Aorta (tissue), 5 donors: ENCODE measurements at places on chromosomes 5 and 9. TPM values are rescaled to one million over a fixed set of nuclear protein-coding genes. Genes with fewer than 3 reads are reported as not detected.

GRCh38 chr9:72574156-72574810 is 52.9 kb downstream of the TMC1 start:
- H3K4me1 ChIP-seq, result peaks cover 5% of the 10 kb centered on the region
- H3K27ac ChIP-seq, result no peak overlapping the region
- DNase-seq, result no peak
- no peak overlapping the region for H3K4me3 ChIP-seq

DNA sequence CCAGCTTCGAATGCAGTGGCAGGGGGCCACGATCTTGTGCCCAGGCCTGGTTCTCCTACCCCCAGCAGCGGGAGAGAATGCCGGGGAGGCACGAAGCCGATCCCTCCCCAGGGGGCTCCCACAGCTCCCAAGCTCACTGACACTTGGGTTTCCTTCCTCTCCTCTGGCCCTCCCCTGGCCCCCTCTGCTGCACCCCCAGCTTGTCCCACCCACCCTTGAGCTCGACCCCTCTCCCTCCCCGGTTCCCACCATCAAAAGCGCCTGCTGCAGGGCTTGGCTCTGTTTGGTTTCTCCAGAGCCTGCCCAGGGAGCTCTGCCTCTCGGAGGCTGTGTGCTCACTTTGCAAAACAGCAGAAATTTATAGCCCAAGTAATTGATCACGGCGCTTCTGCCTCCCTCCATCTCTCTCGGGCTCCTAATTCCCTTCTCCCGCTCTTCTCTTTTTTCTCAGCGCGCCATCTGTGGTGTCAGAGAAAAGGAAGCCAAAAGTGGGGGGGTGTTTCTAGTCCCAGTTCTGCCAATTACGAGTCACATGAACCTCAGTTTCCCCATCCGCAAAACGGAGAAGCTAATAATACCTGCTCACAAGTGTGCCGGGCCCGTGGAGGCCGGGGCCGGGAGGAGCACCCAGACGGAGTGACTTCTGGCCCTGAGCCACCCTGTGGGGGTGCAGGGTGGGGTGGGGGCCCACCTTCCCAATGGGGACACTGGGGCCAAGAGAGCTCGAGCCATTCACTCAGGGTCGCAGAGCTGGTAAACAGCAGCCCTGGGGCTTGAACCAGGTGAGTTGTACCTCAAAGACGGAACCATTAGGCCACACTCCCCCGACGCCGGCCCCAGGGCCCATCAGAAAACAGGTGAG is 141.2 kb upstream of the IER5L start:
- no peaks in the 10 kb centered on the region for H3K27me3 ChIP-seq
- no peaks in the 10 kb centered on the region for H3K36me3 ChIP-seq
- no peaks in the 10 kb centered on the region for H3K4me1 ChIP-seq
- no peak overlapping the region for H3K27ac ChIP-seq

DNA sequence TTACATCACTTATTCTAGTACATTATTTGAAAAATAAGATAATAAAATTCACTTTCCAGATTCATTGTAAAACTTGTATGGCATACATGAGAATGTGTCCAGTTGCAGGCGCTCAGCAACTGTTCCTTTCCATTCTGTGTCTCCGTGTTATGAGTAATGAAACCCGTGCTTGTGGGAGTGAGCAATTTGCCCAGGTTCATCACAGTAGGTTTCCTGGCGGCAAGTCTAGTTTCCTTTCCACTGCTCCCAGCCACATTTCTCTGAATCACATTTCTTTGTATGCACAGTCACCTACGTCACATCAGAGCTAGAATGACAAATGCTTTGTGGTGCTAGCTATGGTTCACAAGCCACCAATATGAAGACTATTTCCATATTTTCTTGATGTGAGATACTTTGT is 39.9 kb downstream of the MOCS2 start:
- H3K4me3 ChIP-seq, result no peak overlapping the region
- H3K4me1 ChIP-seq, result no peaks in the 10 kb centered on the region
- H3K27ac ChIP-seq, result no peak overlapping the region
- no peaks in the 10 kb centered on the region for H3K27me3 ChIP-seq

DNA sequence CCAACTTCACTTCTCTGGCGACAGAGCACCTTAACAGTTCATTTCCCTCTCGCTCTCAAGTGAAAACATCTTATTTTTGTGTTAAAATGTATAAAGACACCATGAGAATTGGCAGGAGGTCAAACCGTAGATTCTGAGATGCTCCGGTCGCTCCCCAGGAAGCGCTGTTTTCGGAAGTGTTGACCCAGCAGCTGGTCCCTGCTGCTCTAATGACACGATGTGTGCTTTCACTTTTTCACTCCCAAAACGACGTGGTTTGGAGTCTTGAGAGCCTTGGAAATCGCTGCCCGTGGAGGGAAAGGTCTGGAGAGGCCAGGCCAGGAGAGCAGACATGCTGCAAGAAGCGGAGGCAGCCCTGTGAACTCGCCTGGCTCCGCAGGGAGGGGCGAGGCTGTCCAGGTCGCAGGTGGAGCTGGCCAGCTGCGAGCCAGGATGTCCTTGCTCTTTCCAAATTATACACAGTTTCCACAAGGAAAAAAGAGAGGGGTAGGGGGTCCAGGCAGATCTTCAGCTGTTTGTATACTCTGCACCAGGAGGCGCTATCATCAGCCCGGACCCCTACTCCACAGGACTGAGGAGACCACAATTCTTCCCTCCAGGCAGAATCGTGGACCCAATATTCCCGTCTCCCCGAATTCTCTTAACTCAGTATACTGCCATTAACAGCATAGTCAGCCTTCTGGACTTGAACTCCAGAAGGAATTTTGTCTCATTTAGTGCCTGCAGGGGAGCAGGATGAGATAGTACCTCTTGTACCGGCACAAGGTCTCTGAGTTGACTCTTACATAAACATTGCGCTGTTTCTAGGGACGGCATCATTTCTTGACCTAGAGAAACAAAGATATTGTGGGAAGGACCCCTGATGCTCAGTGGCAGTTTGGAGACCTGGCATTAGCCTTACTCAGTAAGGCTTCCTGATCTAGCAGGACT is 248.6 kb upstream of the ANKRD55 start:
- no peaks in the 10 kb centered on the region for H3K4me1 ChIP-seq
- no peaks in the 10 kb centered on the region for H3K36me3 ChIP-seq
- peak overlapping the region; percentile 94 for H3K27ac ChIP-seq

The ACTBL2 gene
- total RNA-seq, result not detected
